ENCODE measurements at places on chromosomes 7 and 10. TPM values are rescaled to one million over a fixed set of nuclear protein-coding genes. Genes with fewer than 3 reads are reported as not detected.
A peak's percentile ranks its signal among the peaks of the same experiment; 100 is the strongest.

Gene FOXI2
- not detected for total RNA-seq

- no peaks in the 10 kb centered on the region for H3K4me1 ChIP-seq
- no peak for DNase-seq
- H3K4me3 ChIP-seq = no peak overlapping the region
- H3K27ac ChIP-seq = no peak overlapping the region
- H3K36me3 ChIP-seq = no peaks in the 10 kb centered on the region
Measured at GRCh38 chr7:46170792-46171191, 249.7 kb upstream of the IGFBP3 start.

Gene ZCWPW1
- 1.3 TPM for total RNA-seq

DNA sequence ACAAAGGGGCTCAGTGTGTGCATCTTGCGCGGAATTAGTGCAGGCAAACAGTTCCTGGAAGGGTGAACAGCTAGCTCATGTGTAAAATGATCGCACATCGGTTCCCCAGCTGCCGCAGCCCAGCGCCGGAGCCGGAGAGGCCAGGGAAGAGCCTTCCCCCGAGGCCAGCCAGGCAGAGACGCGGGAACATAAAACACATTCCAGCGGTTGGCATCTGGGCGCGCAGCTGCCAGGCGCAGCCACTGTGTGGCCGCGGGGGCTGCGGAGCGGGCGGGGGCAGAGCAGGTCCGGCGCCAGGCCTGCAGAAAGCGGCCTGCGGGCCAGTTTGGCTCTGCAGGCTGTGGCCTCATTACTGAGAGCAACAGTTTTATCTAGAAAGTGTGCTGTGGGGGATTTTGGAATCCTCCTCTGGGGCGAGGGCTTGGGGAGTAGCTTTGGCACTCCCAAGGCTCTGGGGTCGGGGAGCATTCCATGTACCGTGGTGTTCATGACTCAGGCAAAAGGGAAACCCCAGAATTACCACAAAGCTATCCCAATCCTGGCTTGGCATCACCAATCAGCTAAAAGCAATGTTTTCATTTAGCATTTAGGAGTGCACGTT is 74.3 kb downstream of the SAMD9 start:
- no peaks in the 10 kb centered on the region for H3K36me3 ChIP-seq
- H3K27me3 ChIP-seq = no peaks in the 10 kb centered on the region
- peaks cover 52% of the 10 kb centered on the region for H3K4me1 ChIP-seq
- peak; percentile 74 for DNase-seq

Gene TMEM236
- total RNA-seq = 0.10 TPM

DNA sequence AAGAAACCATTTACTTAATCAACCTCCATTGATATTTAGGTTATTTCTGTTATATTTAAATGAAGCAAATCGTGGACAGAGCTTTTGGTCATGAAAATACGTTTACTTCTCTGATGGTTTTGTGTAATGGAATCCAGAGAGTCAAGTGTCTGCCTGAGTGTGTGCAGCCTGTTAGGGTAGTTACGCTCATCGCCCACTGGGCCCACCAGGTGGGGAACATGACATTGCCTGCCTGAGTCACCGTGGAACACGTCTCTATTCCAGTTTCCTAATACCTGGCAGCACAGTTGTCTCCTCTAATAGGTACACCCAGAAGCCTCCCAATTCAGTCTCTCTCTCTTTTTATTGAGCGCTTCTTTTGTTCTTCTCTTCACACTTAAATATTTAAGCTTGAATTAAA is 91.0 kb downstream of the ADCY1 start:
- H3K27ac ChIP-seq = no peak overlapping the region
- H3K36me3 ChIP-seq = no peaks in the 10 kb centered on the region
- peaks cover 9% of the 10 kb centered on the region for H3K27me3 ChIP-seq
- no peaks in the 10 kb centered on the region for H3K4me1 ChIP-seq

DNA sequence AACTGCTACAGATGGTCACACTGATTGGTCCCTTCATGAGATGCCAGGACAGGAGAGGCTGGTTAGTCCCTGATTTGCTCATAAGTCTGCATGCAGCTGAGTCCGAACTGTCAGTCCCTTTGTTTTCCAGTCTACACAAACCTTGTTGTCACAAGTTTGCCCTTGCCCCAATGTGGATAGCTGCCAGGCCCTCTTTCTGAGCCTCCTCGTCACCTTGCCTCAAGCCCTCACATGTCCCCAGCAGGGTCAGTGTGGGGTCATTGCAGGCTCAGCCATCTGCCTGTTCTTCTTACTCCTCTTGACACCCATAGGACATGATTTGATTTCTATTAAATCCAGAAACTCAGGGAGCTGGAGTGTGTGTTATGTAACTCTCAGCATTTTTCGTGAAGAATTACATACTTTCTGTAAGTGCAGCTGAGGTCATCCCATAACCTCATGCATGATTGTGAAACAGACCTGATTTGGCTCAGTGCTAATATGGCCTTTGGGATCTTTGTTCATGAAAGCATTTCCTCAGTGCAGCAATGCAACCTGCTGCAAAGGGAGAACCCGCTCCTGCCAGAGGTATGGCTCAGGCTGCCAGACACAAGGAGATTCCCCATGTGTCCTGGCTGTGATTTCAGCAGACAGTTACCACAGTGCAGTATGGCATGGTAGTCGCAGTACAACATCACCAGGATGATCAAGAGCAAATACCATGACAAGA is 70.0 kb upstream of the ZMIZ2 start:
- H3K4me1 ChIP-seq = peaks cover 7% of the 10 kb centered on the region
- peak overlapping the region; percentile 26 for H3K27ac ChIP-seq
- H3K4me3 ChIP-seq = no peak overlapping the region
- DNase-seq = no peak

GRCh38 chr10:55631071-55631654 is 729.9 kb downstream of the ZWINT start:
- H3K4me1 ChIP-seq = no peaks in the 10 kb centered on the region
- no peak for DNase-seq
- H3K27me3 ChIP-seq = no peaks in the 10 kb centered on the region
- no peak overlapping the region for H3K4me3 ChIP-seq
- no peak overlapping the region for H3K27ac ChIP-seq

- no peaks in the 10 kb centered on the region for H3K27me3 ChIP-seq
- no peaks in the 10 kb centered on the region for H3K36me3 ChIP-seq
- H3K4me3 ChIP-seq = peak overlapping the region; percentile 92
Measured at GRCh38 chr7:38303866-38304265, 30.4 kb upstream of the TARP start.

- H3K4me1 ChIP-seq = no peaks in the 10 kb centered on the region
- H3K27me3 ChIP-seq = peaks cover 13% of the 10 kb centered on the region
- DNase-seq = no peak
- no peak overlapping the region for H3K27ac ChIP-seq
- H3K4me3 ChIP-seq = no peak overlapping the region
Measured at GRCh38 chr10:113121153-113121552, 171.1 kb downstream of the TCF7L2 start.

Gene HPSE2
- total RNA-seq = not detected

DNA sequence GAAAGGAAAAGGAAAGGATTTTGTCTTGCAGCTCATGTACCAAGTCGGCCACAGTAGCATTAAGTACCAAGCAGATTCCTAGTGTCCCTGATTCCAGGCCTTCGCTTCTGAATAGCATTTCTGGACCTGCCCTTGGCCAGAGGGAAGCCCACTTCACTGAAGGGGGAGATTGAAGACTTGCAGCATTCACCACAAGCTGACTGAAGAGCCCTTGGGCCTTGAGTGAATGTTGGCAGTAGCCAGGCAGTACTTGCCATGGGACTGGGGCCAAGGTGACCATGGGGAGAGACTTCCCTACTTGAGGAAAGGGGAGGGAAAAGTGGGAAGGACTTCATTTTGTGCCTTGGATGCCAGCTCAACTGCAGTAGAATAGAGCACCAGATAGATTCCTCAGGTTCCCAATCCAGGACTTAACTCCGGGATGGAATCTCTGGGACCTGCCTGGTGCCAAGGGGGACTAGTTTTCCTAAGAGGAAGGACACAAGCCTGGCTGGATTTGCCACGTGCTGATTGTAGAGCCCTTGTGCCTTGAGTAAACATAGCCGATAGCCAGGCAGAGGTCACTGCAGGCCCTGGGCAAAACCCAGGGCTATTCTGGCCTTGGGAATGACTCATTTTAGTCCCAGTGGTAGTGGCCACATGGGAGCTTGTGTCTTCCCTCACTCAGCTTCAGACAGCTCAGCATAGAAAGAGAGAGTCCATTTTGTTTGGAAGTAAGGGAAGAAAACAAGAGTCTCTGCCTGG is 141.7 kb upstream of the KCND2 start:
- DNase-seq = no peak
- no peaks in the 10 kb centered on the region for H3K27me3 ChIP-seq
- no peaks in the 10 kb centered on the region for H3K4me1 ChIP-seq
- H3K36me3 ChIP-seq = peaks cover 7% of the 10 kb centered on the region

GRCh38 chr7:80967071-80967916 is 48.4 kb upstream of the SEMA3C start:
- no peaks in the 10 kb centered on the region for H3K36me3 ChIP-seq
- no peak overlapping the region for H3K27ac ChIP-seq
- H3K4me1 ChIP-seq = no peaks in the 10 kb centered on the region
- no peak overlapping the region for H3K4me3 ChIP-seq
- H3K27me3 ChIP-seq = no peaks in the 10 kb centered on the region

DNA sequence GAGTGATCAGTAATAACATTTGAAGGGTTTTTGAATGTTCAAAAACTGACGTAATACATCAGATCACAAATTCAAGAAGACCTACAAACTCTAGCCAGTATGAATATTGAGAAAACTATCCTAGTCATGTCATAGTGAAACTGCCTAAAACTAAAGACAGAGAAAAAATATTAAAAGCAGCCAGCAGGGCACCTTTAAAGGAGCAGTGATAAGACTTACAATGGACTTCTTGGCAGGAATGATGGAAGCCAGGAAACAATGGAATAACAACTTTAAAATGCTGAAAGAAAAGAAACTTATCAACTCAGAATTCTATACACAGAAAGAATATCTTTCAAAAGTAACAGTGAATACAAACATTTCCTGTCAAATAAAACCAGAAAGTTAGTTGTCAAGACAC is 78.3 kb upstream of the CTBP2 start:
- H3K27me3 ChIP-seq = peaks cover 51% of the 10 kb centered on the region
- H3K36me3 ChIP-seq = peaks cover 24% of the 10 kb centered on the region
- H3K4me3 ChIP-seq = no peak overlapping the region
- H3K4me1 ChIP-seq = no peaks in the 10 kb centered on the region

Gene WASL
- 6.3 TPM for total RNA-seq

GRCh38 chr10:112525200-112525599 is 78.2 kb downstream of the VTI1A start:
- DNase-seq = no peak
- H3K4me3 ChIP-seq = peak overlapping the region; percentile 69
- peaks cover 30% of the 10 kb centered on the region for H3K4me1 ChIP-seq
- peak overlapping the region; percentile 78 for H3K27ac ChIP-seq
- no peaks in the 10 kb centered on the region for H3K27me3 ChIP-seq

- DNase-seq = no peak
- H3K4me3 ChIP-seq = no peak overlapping the region
- H3K27me3 ChIP-seq = no peaks in the 10 kb centered on the region
- peaks cover 25% of the 10 kb centered on the region for H3K36me3 ChIP-seq
Measured at GRCh38 chr7:109456116-109456515, 886.4 kb downstream of the DNAJB9 start.

- H3K27me3 ChIP-seq = peaks cover 66% of the 10 kb centered on the region
- no peaks in the 10 kb centered on the region for H3K36me3 ChIP-seq
- H3K4me3 ChIP-seq = peak overlapping the region; percentile 34
- H3K27ac ChIP-seq = no peak overlapping the region
- peaks cover 6% of the 10 kb centered on the region for H3K4me1 ChIP-seq
Measured at GRCh38 chr7:22549667-22550513, 49.9 kb upstream of the STEAP1B start.

DNA sequence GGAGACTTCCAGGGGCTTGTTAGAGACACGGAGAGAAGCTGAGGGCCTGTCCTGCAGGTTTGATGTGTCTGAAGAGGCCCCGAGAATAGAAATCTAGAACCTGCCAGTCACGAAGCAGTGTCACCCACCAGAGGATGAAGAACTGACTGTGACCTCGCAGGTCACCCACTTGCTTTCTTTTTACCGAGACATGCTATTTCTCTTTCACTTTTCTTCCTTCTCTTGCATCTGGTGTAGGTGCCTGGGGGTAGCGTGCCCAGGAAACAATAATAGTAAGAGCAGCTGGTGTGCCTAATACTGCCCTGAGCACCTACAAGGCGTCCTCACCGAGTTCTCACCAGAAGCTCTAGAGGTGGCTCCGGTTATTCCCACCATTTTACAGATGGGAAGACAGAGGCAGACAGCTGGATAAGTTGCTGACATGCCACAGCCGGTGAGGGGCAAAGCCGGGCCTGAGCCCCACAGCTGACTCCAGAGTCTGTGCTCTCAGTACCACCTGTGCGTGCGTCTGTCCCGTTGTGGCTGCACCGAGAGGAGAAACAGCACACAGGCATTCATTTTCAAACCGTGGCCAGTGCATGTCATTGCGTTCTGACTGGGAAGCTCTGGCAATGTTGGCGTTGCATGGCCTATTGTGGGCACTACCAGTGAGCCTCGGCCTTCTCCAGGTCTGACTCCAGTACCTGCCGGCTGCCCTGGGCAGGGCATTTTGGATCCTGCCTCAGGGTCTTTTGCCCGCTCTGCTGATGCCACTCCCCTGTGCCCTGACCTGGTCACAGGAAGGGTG is 7.8 kb downstream of the CHST3 start:
- H3K27me3 ChIP-seq = peaks cover 11% of the 10 kb centered on the region
- peaks cover 2% of the 10 kb centered on the region for H3K4me1 ChIP-seq
- H3K4me3 ChIP-seq = no peak overlapping the region
- no peak for DNase-seq
- no peak overlapping the region for H3K27ac ChIP-seq
- H3K36me3 ChIP-seq = no peaks in the 10 kb centered on the region

Gene STAG3
- 24.4 TPM for total RNA-seq

GRCh38 chr7:76122516-76123239 is 74.8 kb downstream of the MDH2 start:
- DNase-seq = no peak
- H3K4me3 ChIP-seq = no peak overlapping the region
- no peak overlapping the region for H3K27ac ChIP-seq

- no peak for DNase-seq
- peaks cover 31% of the 10 kb centered on the region for H3K4me1 ChIP-seq
- H3K36me3 ChIP-seq = no peaks in the 10 kb centered on the region
- H3K27me3 ChIP-seq = no peaks in the 10 kb centered on the region
- no peak overlapping the region for H3K4me3 ChIP-seq
- peak overlapping the region; percentile 64 for H3K27ac ChIP-seq
Measured at GRCh38 chr10:103890194-103890658, 27.8 kb downstream of the STN1 start.

DNA sequence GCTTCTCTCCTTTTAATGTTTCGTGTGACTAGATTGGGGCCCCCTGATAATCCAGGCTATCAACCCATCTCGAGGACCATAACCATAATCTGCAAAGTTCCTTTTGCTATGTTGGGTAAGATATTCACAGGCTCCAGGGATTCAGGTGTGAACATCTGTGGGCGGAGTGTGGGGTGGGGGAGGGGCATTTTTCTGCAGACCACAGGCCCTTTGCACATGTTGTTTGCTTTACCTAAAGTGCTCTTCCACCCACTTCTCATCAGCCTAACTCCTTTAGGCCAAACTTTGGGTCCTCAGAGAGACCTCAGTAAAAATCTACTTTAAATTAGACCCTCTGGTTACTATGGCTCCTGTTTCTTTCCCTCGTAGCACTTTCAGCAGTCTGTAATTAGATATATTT is 284.4 kb downstream of the WDR11 start:
- no peaks in the 10 kb centered on the region for H3K36me3 ChIP-seq
- H3K4me1 ChIP-seq = no peaks in the 10 kb centered on the region
- H3K27ac ChIP-seq = no peak overlapping the region
- H3K4me3 ChIP-seq = no peak overlapping the region
- no peak for DNase-seq

Gene LRRN3
- total RNA-seq = 1.4 TPM
